ENCODE measurements at places on chromosomes 7 and 10.
A peak's percentile ranks its signal among the peaks of the same experiment; 100 is the strongest.

- DNase-seq, result no peak
Measured at GRCh38 chr10:82938331-82938730, 1063.3 kb downstream of the NRG3 start.

GRCh38 chr10:99555371-99555770 is 22.6 kb downstream of the NKX2-3 start:
- no peak for DNase-seq

DNA sequence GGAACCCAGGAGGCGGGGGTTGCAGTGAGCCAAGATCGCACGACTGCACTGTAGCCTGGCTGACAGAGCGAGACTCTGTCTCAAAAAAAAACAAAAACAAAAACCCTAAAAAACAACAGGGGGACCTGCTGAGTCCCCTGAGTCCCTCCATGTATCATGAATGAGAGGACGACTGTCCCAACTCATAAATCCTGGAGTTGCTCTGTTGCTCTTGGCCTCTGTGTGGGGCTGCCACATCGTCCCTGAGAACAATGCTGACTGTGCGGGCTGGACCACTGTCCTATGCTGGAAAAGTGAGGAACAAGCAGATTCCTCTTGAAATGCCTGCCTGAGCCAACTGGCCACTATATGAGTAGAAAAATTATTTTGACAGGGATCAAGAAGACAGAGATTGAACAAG is 122.5 kb downstream of the IDE start:
- DNase-seq, result no peak

GRCh38 chr7:42164881-42165428 is 72.1 kb downstream of the GLI3 start:
- DNase-seq, result no peak

DNA sequence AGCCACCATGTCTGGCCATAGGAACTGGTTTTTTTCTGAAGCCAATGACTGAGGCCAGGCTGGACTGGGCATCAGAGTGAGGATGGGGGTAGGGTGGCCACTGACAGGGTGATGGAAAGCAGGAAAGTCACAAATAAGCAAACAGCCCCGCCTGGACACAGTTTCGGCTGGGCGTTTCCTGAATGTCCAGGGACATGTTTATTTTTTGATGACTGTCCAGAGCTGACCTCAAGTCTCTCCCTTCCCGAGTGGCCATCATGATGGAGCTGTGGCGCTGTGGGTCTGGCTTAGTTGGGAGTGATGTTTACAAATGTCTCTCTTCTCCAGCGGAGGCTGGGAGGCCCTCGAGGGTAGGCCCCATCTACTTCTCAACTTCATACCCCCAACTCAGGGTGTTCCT is 37.1 kb upstream of the COMTD1 start:
- no peak for DNase-seq

DNA sequence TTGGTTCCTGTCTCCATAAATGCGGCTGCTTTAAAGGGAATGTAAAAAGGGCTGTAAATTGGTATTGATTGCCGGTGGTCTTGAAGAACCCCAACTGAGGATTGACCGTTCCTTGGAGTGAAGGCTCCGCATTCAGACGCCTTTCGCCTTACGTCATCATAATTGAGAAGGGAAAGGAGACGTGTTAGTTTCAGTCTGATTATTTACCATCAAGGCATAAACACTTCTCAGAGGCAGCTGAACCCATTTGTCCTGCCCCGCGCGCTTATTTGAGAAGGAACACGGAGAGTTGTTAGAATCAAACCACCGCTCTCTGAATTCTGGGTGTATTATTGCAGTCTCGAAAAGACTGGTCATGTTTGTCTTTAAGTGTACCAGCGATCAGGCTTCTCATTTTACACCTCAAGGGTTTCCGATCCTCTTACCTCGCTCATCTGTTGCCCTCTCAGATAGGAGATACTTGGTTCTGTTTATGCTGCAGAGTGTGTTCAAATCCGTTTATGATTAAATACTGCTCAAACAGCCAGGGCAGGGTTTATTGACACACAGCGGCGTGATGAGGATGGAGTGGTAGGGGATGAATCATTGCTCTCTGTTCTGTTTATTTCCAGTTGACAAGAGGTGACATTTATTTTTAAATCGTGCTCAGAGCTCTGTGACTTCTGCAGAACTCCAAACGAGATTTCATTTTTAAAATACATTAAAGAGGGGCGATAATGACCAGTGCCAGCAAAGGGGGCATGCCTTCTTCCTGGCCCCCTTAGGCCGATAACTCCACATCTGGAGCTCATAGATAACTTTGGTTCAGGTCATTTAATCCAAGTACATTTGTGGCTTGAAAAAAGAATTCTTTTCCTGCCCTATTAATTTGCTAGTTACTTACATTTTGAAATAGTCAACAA is 30.4 kb downstream of the FOXK1 start:
- DNase-seq, result peak; percentile 60

- no peak for DNase-seq
Measured at GRCh38 chr7:132516042-132516840, 60.0 kb downstream of the PLXNA4 start.

All from GM13977 (cell line).